ENCODE measurements at places on chromosomes 12 and 14.
A peak's percentile ranks its signal among the peaks of the same experiment; 100 is the strongest.

GRCh38 chr12:102611995-102612394 lies 131.6 kb upstream of the IGF1 start:
- no peak for DNase-seq

DNA sequence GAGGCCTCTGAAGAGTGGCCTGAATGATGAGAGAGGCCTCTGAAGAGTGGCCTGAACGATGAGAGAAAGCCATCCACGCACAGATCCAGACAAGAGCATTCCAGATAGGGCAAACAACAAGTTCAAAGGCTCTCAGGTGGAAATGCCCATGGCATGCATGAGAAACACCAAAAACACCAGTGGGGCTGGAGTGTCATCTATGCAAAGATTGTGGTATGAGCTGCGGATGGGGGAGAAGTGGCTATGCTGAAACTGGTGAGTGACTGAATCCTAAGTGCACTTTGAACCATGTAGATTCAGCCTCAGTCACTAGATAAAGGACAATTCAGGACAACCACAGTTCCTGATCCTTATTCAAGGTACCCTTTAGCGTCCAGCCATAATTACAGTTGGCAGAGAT lies 79.4 kb upstream of the GZMB start:
- DNase-seq = no peak

DNA sequence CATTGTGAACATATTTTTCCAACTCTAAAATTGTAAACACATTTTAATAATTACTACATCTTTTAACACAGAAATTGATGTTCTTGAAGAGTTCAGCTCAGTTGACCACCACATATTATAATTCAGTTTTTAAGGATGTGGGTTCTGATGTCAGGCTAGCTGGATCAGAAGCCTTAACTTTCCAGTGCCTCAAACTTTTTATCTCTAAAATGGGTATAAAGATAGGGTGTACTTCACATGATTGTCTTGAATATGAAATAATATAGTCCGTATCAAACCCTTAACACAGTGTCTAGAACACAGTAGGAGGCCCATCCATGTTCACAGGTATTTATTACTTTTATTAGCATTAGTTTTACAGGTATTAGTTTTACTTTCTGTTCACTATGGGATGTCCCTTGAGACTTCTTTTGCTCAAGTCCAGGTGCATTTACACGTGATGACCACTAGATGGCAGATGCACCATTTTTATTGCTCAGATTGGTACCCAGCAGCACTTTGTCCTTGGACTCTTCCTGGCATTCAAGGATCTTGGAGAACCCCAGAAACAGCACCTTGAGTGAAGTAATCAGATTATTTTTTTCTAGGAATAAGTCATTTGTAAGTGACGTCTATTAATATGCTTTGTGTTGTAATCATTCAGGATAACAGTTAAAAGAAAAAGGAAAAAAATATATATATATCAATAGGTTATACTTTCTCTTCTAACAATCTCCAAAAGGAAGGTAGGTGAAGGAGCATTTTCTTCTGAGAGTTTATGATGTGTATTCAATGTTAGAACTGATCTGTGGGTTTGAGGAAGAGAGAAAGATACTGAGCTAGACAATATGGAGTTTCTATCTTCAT lies 580.2 kb downstream of the ETNK1 start:
- DNase-seq = no peak

GRCh38 chr14:96221109-96221650 lies 16.5 kb downstream of the BDKRB2 start:
- DNase-seq = no peak

- DNase-seq = no peak
Observed at GRCh38 chr12:130186651-130187268, 24.5 kb downstream of the FZD10 start.

GRCh38 chr12:19394385-19394784 lies 44.9 kb upstream of the AEBP2 start:
- no peak for DNase-seq

- no peak for DNase-seq
Observed at GRCh38 chr14:22263961-22264360, 325.1 kb downstream of the DAD1 start.

GRCh38 chr14:68941820-68942219 lies 37.3 kb downstream of the ACTN1 start:
- DNase-seq = peak; percentile 76

- no peak for DNase-seq
Observed at GRCh38 chr12:63319936-63320633, 169.1 kb upstream of the AVPR1A start.

DNA sequence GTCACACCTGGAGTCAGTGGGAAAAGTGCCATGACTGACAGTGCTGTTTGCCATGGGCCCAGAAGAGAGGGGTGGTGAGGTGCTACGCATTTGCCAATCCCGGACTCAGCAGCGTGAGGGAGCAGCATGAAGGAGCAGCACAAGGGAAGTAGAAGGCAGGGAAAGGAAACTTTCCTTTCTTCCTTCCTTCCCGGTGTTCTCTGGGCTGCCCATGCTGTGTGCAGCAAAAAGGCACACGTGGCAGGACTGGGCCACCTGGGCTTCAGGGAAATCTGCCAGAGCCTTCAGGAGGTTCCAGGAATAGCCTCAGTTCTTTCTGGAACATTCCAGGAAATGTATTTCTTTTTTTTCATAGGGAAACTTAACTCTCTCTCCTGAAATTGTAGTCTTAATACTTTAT lies 23.0 kb downstream of the TRIM9 start:
- DNase-seq = no peak

DNA sequence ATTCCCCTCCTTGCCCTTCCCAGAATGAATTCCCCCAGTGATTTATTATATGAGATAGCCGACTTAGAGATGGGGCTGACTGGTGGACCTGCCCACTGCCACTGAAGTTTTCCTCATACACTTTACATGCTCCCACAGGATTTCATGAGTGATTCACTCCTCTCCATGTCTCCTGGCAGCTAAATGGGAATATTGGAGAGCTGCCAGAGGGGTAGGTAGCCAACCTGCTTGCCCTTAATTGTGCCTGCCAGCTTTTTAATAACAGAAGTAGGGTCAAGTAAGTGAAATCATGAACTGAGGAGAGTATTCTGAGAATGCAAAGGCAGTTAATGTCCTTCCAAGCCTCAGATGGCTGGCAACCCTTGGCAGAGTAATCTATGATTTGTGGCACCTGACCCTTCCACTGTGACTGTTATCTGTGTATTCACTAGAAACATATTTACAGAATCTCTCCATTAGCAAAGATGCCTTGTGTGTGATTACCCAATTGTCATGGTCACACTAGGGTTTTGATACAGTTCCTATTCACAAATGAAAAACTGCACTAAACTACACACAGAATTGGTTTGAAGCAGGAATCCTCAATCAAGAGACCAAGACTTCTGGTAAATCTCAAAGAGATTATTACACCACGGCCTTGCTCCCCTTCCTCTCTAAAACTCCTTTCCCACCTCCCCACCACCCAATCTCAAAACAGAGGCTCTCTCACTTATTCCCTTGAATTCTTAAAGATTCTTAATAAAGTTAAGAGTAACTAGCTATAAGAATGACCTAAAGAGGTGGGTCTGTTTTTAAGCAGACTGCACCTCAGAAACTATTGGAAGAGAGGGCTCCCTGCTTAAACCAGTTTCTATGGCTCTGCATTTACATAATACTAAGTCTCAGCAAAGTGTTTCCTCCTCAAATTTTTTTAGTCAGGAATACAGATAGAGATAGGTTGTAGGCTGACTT lies 17.2 kb downstream of the NKX2-1 start:
- DNase-seq = no peak

DNA sequence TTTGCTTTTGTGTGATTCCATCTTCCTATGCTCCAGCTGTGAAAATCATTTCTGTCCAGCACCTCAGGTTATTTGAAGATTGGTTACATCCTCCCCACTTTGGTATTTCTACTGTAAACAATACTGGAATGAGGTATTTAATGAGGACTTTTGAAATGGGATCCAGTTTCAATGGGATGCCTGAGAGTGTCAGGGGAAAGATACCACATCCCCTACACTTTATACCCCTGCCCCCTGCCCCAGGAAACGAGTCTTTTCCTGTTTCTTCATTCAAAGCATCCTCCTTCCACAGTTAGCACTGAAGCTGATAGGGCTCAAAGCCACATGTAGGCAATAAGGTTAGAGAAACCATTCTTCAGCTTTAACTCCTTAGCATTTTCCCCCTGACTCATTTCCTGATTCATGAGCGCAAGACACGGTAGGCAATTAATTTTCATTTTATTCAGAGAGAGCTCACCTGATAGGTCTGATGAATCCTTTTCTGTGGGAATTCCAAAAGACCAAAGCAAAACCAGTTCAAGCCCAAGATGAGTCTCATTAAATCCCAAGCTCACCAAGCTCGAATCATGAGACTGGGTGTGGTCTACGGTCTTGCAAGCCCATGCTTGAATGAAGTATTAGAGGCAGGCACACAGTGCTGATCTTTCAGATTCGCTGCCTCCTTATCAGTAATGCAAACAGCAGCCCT lies 143.6 kb upstream of the CRY1 start:
- no peak for DNase-seq

GRCh38 chr12:66428261-66428660 lies 126.0 kb downstream of the HELB start:
- DNase-seq = no peak

DNA sequence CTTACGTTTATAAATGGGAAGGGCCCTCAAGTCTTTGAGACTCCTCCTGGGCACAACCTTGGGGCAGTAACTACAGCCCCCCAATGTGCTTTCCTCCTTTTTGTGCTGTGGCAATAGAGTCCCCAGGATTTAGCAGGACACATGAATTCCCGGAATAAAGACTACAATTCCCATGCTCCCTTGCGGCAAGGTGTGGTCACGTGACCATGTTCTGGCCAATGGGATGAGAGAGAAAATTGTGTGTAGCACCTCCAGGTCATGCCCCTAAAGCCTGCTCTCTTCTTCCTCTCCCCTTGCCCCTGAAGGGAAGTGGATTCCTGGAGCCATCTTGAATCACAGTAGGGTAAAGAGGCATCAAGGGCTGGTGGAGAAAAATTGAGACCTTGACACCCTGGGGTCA lies 295.1 kb upstream of the SFSWAP start:
- no peak for DNase-seq

DNA sequence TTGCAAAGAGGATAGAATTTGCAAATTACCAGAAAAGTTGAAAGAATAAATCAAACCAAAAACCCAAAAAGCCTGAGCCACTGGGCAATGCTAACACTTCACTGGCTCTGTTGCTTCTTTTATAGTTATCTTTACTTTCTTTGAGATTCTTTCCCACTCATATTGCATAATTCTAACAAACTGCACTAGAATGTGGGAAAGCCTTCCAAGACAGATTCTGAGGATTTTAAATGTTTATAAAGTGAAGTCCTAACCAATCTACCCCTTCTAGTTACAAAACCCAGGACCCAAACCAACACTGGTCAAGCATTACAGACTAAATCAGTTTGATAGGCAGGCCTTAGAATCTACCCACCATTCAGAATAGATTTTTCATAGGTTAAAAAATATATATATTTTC lies 150.9 kb downstream of the MED13L start:
- no peak for DNase-seq

DNA sequence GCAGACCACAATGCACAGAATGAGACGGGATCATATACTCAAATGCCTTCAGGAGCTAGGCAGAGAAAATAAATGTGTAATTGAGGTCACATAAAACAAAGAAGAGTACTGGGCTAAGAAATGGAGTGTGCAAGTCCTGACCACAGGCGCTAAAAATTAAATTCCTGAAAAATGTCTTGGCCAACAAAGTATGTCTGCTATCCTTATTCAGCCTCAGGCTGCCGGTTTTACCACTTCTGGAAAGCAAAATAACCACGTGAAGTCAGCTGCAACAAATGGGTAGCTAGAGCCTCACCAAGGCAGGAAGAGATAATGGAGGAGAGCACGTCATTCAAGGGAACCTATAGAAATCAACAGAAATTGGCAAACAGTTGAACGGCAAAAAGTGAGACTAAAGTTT lies 3.1 kb downstream of the PYGL start:
- DNase-seq = peak; percentile 64

- no peak for DNase-seq
Observed at GRCh38 chr14:24761141-24761540, 127.2 kb upstream of the GZMB start.

DNA sequence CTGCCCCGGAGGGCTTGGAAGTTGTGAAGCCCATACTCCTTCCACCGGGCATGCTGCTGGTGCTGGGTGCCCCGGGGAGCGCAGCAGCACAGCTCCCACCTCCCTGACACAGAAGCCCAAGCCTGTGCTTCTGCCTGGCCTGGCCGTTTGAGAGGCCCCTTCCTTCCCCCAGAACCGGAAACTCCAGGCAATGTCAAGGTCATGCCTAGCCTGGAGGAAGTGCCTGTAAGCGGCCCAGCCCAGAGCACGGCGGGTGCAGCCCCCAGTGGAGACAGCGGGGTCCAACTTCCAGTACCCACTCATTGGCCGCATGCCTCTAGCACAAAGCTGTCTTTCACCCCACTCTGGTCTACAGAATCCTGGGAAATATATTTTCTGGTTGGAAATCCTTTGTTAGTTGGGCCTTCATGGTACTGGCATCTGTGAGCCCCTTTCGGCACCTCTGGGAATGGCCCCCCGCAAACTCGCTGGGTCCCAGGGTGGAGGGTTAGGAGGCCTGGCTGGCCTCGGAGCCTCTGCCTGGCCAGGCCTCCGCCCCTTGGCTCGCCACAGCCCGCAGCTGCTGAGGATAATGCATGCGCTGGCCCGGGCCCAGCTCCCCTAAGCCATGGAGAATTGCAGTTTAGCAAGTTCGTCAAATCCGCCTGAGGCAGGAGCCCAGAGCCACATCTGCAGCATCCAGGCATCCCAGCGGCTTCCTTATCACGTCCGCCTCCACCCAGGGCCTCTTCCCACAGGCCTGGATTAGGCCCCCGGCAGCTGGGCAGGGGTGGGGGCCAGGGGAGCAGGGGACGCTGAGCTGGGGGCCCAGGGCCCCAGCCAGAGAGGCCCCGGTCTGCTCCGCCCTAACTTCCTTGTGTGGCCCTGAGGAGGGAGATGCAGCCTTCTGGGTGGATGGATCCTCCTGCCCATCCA lies 48.9 kb upstream of the DLK1 start:
- no peak for DNase-seq

DNA sequence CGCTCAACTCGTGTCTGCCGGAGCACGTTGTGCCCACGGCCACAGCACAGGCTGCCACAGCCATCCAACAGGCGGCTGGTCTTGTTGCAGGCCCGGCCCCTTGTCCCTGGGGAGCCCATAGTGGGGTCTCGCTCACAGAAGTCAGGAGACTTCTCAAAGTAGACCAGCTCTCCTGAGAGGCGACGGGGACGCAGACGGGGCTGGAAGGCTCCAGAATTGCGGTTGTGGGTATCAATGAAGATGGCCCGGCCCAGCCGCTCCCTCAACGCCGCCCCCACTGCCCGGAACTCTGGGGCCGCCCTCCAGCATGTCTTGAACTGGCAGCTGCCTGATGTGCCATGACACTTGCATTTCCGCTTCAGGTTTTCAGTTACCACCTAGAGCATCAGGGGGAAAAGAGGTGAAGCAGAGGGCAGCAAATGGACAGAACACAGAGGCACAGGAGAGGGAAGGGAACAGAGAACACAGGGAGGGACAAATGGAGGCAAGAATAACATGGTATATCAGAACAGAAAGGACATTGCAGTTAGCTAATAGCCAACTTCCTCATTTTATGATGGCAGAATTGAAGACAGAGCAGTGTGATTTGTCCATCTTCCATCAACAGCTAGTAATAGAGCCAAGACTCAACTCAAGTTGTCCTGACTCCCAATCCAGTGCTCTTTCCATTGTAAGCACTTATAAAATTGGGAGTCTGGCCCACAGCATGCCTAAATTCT lies 5.2 kb downstream of the WNT10B start:
- DNase-seq = no peak

GRCh38 chr12:128973883-128974681 lies 120.8 kb downstream of the GLT1D1 start:
- DNase-seq = no peak
